ENCODE measurements at places on chromosomes 2 and 18. TPM values are rescaled to one million over a fixed set of nuclear protein-coding genes. Genes with fewer than 3 reads are reported as not detected.
A peak's percentile ranks its signal among the peaks of the same experiment; 100 is the strongest.

- no peak for DNase-seq
Observed at GRCh38 chr2:190170673-190171072, 108.1 kb upstream of the MSTN start.

DNA sequence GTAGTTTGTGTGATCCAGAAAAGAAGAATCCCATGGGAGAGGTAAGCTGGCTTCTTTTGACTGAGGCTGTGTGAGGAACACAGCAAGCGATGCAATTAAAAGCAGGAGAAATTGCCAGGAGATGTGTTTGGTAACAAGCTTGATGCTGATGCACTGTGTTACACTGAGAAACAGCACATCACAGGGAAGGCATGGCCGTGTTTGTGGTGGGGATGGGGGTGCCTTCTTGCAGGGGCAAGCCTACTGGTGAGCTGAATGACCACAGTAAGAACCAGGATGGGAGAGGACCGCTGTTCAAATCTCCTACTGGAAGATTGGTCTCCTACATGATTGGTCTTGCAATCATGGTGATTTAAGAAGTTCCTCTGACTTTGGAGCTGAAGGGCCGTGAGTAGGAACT, 477.7 kb upstream of the HS6ST1 start:
- no peak for DNase-seq

DNA sequence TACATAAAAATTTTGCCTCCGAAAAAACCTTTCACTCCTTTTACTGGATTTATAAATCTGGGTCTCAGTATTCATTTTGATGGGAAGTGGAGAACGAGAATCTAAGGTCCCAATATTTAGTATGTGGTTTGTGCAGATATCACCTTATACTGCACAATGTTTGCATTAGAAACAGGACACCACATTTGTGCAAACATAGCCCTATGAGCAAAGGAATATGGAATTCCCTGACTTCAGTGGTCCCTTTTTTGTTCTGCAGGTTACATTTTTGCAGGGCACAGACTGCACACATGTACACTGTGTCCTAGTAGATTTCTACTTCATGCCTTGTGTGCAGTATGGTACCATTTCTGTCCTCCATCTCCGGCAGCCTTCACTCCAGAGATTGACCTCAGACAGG, 130.0 kb downstream of the CDH19 start:
- no peak for DNase-seq

GRCh38 chr2:223008956-223009355, 43.0 kb upstream of the KCNE4 start:
- no peak for DNase-seq

GRCh38 chr18:54611816-54612215, 20.8 kb downstream of the DYNAP start:
- no peak for DNase-seq

DNA sequence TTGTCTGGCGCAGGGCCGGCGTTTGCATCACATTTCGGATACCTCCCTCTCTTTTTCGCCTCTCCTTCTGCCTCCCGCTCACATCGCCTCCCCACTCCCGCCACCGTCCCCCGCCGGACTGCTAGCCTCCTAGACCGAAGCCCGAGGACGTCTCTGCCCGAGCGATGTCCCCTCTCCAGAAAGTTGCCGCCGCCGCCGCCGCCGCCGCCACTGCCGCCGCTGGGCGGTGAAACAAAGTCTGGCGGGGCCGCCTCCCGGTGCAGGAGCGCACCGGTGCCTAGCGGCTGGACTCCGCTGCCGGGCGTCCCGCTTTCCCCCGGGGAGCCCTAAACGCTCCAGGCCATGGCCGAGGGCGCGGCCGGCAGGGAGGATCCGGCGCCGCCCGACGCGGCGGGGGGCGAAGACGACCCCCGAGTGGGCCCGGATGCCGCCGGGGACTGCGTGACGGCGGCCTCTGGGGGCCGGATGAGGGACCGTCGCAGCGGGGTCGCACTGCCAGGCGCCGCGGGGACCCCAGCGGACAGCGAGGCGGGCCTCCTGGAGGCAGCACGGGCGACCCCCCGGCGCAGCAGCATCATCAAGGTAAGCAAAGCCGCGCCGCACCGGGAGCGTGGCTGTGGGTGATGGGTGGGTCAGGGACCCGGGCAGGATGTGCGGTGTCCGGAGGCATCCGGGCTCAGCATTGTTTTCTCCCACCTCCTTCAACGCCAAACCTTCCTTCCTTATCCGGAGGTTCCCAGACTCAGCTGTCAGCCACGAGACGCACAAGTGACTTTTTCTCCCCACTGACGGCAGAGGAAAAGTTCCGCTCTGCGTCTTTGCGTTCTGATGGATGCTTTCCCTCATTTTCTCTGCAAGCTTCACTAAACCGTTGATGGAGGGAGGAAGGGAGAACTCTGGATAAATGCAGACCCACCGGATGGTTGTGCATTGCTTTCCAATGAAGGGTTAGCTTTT, 643 bp downstream of the PLCL1 start:
- no peak for DNase-seq

DNA sequence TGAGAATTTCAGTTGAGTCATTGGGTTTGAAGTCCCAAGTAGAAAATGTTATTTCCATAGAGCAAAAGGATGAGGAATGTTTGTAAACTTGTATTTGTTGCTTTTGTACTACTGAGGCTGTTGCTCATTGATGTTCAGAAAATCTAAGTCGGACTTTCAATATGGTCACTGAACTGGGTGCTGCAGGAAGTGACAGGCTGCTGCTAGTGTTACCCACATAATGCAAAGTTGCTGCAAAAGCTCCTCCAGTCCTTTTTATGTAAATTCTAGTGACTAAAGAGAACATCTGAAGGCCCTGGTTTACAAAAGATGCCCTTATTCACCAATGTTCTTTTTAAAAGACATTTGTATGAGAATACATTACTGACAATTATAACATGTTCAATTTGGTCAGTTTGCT, 131.1 kb upstream of the FAM98A start:
- DNase-seq, result no peak

DNA sequence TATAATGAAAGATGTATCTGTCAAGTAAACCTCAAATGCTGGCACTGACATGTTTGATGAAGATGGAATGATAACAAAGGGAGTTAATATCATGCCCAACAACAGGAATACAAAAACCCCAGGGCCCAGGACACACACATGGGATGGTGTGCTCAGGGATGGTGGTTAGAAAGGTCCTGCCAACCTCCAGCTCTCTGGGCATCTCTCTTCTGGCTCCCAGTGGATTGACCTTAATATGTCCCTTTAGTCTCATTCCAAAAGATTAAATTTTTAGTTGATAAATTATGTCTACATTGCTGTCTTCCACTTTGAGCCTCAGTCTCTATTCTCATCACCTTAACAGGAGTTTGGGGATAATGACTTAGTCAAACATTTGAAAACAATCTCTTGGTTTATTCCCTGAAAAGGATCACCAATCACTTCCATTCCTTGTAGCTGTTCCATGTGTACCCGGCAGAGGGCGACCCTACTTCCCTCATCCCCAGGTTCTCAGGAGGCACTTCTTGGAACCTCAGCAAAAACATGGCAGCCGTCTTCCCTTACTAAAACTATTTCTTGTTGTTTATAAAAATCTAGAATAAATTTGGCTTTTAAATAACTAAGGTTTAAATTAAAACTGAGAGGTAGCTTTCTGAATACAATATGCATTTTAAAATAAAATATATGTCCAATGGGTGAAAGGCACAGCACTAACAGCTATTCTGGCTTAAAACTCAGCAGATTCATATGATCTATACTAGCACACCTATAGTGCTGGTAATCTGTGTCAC, 29.6 kb downstream of the MCEE start:
- peak; percentile 2 for DNase-seq

GRCh38 chr18:11488175-11488574, 121.2 kb upstream of the SLC35G4 start:
- no peak for DNase-seq

DNA sequence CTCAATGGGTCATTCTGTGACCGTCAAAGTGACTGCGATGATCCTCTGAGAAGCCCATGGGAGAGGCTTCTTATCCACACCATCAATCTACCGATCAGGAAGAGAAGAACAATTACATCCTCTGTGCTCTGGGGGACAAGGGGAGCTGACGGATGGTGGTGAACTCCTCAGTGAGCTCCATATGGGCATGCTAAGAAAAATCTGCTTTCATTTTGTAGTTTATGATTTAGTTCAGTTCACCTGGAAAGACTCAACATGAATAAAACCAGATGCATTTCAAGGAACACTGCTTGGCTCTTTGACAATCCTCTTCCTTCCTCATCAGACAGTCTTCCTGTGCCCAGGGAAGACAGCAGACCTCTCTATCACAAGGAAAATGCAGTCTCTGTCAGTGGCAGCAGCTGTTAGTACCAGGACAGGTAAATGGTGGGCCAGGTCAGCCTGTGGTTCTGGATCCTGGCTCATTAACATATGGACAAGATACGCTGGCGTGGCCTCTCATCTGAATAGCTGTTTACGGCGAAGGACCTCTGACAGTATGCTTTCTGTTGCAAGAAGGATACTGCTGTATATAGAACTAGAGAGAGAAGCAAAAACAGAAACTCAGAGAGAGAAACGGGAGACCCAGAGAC, 176.9 kb downstream of the BCL2 start:
- no peak for DNase-seq

The TMEM17 gene
- polyA plus RNA-seq, result 7.1 TPM

The GALNT14 gene
- 44.8 TPM for polyA plus RNA-seq

All from left renal cortex interstitium (tissue), 4 donors.